Progenitor cell of endocrine pancreas (in vitro differentiated cells): ENCODE measurements at places on chromosomes 1 and 21.

GRCh38 chr1:36150296-36151133, 1.2 kb upstream of the TRAPPC3 start:
- peak; percentile 51 for DNase-seq

GRCh38 chr1:161427733-161428516, 60.2 kb upstream of the CFAP126 start:
- no peak for DNase-seq

- no peak for DNase-seq
Measured at GRCh38 chr1:94621802-94622201, 80.2 kb upstream of the F3 start.

DNA sequence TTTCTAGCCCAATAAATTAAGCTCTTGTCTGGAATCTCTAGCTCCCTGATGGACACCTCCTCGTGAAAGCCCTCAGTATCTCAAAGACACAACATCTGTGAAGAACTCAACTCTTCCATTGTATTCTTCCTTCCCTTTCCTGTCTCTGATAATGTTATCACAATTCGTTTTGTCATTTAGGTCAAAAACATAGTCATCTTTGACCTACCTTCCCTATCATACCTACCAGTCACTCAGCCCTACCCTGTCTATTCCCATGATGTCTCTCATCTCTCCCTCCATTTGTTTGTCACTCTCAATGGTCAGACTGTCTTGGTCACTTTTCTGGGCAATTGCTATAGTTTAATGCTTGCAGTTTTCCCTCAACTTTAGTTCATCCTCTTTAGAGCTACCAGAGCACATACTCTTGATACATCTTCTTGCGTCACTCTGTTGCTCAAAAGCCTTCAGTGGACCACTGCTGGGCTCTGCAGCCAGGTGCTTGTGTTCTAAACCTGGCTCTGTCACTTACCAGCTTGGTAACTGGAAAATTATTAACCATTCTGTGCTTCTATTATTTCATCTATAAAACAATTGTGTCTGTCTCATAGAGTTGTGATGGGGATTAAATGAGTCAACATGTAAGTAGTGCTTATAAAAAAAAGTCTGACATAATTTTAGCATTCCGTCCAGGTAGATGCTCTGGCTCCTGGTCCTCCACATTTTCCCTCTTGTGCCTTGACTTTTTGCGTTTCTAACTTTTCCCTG, 39.6 kb downstream of the DDR2 start:
- no peak for DNase-seq

- no peak for DNase-seq
Measured at GRCh38 chr1:55749975-55750627, 534.9 kb upstream of the USP24 start.

- no peak for DNase-seq
Measured at GRCh38 chr1:119762953-119763352, 5.8 kb downstream of the HMGCS2 start.

DNA sequence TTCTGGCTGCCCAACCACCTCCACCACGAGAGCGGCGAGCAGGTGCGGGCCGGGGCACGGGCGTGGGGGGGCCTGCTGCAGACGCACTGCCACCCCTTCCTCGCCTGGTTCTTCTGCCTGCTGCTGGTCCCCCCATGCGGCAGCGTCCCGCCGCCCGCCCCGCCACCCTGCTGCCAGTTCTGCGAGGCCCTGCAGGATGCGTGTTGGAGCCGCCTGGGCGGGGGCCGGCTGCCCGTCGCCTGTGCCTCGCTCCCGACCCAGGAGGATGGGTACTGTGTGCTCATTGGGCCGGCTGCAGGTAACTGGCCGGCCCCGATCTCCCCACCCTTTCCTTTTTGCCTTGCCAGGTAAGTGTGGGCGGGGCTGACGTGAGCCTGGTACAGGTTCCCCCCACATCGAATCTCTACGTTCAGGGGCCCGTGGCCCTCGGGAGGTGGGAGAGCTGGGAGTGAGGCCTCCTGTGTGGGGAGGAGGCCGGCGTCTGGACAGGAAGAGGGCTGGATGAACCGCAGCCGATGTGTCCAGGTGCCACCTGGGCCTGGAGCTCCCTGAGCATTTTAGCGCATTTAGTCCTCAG, 51.7 kb downstream of the COL18A1 start:
- DNase-seq: no peak

DNA sequence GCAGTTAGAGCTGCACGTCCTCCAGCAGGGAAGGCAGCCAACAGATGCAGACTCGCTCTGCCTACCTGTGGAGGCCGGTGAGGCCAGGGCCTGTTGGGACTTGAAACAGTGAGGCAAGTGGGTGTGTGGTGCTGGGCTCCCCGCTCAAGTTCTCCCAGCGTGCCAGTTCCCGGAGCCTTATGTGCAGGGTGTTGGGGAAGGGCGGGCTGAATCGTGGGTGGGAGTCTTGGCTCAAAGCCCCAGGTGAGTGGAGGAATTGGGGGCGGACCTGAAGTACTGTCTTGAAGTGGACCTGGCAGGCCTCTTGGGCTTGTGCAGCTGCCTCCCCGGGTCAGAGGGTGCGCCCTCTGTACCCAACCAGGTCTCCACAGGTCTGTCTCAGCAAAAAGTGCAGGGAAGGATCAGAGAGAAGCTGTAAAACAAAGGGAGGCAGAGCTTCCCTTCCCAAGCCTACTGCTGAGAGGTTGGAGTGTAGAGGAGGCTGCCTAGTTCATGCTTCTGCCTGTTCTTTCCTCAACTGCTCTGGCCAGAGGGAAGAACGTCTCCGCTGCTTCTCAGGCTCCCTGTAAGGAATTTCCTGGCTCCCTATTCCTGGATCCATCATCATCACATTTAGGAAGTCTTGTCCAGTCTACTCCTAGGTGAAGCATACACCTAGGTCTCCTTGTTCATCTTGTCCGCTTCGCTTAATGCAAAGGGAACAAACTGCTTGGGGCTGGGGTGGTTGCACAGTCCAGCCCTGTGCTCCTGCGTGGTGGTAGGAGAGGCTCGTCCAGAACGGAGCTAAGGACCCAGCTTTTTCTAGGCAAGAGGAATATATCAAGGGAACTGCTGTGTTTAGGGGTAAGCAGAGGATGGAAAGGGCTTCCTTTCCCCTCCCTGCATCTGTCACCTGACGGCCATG, 14.9 kb downstream of the UTP11 start:
- DNase-seq: no peak

GRCh38 chr1:2231532-2232254, 3.6 kb downstream of the SKI start:
- DNase-seq: no peak

DNA sequence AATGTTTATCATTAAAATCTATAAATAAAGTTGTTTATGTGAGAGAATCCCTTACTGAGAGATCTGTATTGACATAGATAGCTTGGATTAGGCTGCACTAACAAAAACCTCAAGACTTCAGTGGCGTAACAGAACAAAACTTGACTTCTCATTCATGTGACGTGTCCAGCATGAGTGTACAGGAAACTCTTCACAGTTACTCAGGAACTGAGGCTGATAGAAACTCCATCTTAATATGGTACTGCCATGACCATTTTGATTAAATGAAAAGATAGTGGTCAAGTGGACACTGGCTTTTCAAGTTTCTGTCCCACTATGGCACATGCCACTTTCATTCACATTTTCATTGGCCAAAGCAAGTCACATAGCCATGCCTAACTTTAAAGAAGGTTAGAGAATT, 3.7 kb downstream of the ST3GAL3 start:
- DNase-seq: no peak

- no peak for DNase-seq
Measured at GRCh38 chr1:198183605-198184004, 26.8 kb downstream of the NEK7 start.

GRCh38 chr1:27353629-27354028, 11.8 kb downstream of the SYTL1 start:
- DNase-seq: no peak

GRCh38 chr21:32712641-32713040, 15.2 kb downstream of the SYNJ1 start:
- no peak for DNase-seq

DNA sequence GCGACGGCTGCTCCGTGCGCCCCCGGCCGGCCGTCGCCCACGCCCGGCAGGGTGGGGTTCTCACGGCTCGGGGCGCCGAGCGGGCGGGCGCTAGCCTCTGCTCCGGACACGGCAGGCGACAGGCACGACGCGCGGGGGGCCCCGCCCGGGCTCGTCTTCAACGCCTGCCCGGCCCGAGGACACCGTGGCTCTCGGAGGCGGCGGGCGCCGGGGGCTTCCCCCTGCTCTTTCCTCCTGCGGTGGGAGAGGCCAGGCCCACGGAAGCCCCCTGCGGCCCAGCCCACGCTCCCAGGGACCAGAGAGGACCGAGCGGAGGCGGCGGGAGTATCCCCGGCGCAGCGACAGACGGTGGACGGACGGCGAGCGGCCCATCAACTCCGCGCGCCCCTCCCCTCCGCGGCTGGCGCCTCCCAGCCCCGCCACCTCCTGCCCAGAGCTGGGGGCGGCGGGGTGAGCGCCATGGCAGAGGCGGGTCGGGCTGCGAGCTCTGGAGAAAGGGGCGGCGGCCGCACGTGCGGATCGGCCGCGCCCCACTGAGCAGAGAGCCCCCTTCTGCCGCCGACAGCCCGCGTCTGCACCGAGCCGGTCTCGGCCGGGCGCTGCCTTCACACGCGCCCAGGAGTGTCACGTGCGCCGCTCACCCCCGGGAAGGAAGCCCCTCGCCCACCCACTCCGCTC, at the start of the genes SHE and TDRD10:
Gene SHE, minus strand, starts transcription at position 347 of the 678 bp plus-strand sequence. CDS start 386 bp downstream, outside the sequence.
Gene TDRD10, plus strand, starts transcription at position 154 of the 678 bp plus-strand sequence. CDS start 4,685 bp downstream, outside the sequence.
- DNase-seq: peak; percentile 10

DNA sequence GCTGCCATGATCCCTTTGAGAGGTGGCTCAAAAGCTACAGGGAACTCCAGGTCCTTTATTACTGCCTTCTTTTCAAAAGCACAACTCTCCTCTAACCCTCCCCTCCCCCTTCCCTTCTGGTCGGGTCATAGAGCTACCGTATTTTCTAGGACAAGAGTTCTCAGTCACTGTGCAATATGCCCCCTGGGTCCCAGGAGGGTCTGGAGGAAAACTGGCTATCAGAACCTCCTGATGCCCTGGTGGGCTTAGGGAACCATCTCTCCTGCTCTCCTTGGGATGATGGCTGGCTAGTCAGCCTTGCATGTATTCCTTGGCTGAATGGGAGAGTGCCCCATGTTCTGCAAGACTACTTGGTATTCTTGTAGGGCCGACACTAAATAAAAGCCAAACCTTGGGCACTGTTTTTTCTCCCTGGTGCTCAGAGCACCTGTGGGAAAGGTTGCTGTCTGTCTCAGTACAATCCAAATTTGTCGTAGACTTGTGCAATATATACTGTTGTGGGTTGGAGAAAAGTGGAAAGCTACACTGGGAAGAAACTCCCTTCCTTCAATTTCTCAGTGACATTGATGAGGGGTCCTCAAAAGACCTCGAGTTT, 3.1 kb downstream of the BTG2 start:
- DNase-seq: no peak

DNA sequence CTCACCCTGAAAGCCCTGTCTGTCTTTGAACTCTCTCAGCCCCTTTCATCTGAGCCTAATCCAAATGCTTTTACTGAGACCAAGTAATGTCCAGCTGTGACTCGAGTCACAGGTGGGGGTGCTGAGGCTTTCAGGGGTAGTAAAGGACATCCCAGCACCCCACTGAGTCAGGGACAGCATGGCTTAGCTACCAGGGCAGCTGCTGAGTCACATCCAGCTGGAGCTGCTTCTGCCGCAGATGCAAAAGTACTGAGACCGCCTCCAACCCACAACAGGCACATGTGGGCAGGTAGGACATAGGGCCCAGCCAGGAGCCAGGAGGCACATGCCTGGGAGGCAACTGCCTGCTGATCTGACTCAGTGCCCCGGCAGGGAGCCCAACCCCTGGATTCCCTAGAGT, 6.7 kb upstream of the VSIG8 start:
- no peak for DNase-seq

DNA sequence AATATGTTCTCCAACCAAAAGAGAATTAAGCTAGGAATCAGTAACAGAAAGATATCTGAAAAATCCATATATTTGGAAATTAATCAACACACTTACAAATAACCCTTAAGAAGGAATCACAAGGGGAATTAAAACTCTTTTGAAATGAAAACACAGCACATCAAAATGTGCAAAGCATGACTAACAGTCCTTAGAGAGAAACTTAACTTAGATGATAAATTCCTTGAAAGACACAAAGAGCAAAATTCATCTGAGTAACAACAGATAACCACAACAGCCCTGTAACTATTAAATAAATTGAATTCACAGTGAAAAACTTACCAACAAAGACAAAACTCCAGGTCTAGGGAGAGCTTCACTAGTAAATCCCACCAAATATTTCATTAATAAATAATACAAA, 283.8 kb downstream of the SDCCAG8 start:
- no peak for DNase-seq

DNA sequence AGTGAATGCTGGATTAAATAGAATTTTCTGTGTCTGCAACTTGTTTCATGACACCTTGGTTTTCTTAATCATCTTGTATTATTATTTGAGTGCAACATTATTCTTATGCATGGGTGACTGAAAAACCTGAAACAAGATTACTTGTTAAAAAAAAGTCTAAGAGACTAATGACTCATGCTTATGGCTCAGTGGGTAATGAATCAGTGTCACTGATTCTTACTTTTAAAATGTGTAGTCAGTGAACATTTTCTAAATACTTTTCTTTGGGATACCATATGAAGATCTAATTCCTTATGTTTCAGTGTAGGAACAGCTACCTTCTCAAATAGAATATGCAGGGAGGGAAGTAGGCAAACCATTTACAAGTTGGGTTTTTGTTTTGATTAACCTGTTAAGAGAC, 65.5 kb downstream of the PRKAA2 start:
- DNase-seq: no peak

DNA sequence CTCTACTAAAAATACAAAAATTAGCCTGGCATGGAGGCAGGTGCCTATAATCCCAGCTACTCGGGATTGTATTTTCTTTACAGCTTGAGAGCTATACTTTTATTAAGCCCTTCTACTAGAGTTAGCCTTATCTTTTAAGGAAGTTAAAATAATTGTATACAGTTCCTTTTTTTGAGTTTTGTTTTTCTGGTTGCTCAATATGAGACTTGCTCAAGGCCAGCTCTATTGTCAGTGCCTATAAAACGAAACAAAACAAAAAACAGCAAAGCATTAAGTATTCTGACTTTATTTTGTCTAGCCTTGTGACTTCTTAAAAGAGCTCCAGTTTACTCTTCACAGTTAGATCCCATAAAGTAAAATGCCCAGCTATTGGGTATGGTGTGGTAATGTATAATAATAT, 17.2 kb downstream of the PKN2 start:
- no peak for DNase-seq

- no peak for DNase-seq
Measured at GRCh38 chr1:193960499-193960898, 774.1 kb upstream of the B3GALT2 start.
